Pancreas (tissue), 10 donors: ENCODE measurements at places on chromosomes 3 and 15. TPM values are rescaled to one million over a fixed set of nuclear protein-coding genes. Genes with fewer than 3 reads are reported as not detected.

- H3K4me1 ChIP-seq, result peaks cover 16% of the 10 kb centered on the region
- H3K27ac ChIP-seq, result no peak overlapping the region
- H3K36me3 ChIP-seq, result no peaks in the 10 kb centered on the region
- H3K4me3 ChIP-seq, result no peak overlapping the region
- no peaks in the 10 kb centered on the region for H3K27me3 ChIP-seq
Observed at GRCh38 chr3:141392897-141393734, 24.8 kb downstream of the ZBTB38 start.

DNA sequence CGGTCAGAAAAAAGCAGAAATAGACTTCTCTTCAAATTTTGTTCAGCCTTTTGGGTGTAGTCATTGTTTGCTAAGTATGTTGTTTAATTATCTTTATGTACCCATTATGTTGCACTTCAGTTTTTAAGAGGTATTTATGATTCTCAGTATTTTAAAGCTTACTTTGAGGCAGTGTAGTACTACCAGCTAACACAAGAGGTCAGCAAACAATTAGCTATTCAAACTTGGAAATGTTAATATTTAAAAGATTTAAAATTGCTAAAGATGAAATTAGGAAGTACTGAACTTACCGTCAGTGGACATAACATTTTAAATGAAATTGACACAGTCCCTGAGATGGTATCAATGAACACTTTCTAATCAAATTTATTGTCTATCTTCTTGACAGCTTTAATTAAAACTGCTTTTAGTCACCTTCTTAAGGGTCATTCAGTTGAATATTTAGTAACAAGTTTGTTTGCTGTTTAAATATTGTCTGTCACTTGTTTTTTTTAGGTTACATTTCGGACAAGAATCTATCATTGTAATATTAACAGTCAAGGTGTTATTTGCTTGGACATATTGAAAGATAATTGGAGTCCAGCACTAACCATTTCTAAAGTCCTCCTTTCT lies 28.1 kb downstream of the NKIRAS1 start:
- no peaks in the 10 kb centered on the region for H3K36me3 ChIP-seq
- DNase-seq, result no peak
- H3K4me1 ChIP-seq, result no peaks in the 10 kb centered on the region
- no peak overlapping the region for H3K27ac ChIP-seq
- H3K4me3 ChIP-seq, result no peak overlapping the region

Gene CISH
- total RNA-seq, result 6.2 TPM

Gene P2RY13
- total RNA-seq, result 1.2 TPM

- H3K27ac ChIP-seq, result no peak overlapping the region
- H3K4me3 ChIP-seq, result no peak overlapping the region
- DNase-seq, result no peak
- H3K27me3 ChIP-seq, result no peaks in the 10 kb centered on the region
- H3K36me3 ChIP-seq, result no peaks in the 10 kb centered on the region
Observed at GRCh38 chr3:64773137-64773536, 85.3 kb upstream of the ADAMTS9 start.

GRCh38 chr3:24316887-24317383 lies 177.7 kb downstream of the THRB start:
- H3K4me3 ChIP-seq, result no peak overlapping the region
- no peaks in the 10 kb centered on the region for H3K4me1 ChIP-seq
- H3K27ac ChIP-seq, result no peak overlapping the region
- no peaks in the 10 kb centered on the region for H3K36me3 ChIP-seq
- no peaks in the 10 kb centered on the region for H3K27me3 ChIP-seq

Gene CAPN3
- total RNA-seq, result 4.5 TPM
